ENCODE measurements at places on chromosomes 6 and 20. TPM values are rescaled to one million over a fixed set of nuclear protein-coding genes. Genes with fewer than 3 reads are reported as not detected.

GRCh38 chr6:135537741-135538301 lies 40.3 kb upstream of the AHI1 start:
- no peaks in the 10 kb centered on the region for H3K4me1 ChIP-seq
- H3K36me3 ChIP-seq: no peaks in the 10 kb centered on the region
- H3K27me3 ChIP-seq: no peaks in the 10 kb centered on the region
- H3K27ac ChIP-seq: no peak overlapping the region
- no peak for DNase-seq
- H3K4me3 ChIP-seq: no peak overlapping the region

DNA sequence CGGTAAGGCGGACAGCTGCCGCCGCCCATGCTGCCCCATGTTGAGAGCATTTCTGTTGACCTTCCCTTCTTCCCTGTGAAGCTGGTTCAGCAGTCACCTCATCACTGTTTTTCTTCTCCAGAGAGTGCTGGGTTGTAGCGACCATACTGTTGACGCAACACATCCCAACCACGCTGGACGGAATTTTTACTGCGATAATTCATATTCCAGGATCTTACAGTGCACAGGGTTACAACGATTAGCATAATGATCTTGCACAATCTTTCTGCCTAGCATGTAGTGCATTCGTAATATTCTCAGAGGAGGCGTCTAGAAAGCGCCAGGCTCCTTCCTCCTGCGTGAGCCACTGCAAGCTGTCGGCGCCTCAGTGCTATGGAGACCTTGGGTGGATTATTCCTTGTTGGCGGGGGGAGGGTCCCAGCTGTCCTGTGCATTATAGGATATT lies 137.0 kb downstream of the MTHFD1L start:
- no peak overlapping the region for H3K4me3 ChIP-seq
- no peaks in the 10 kb centered on the region for H3K4me1 ChIP-seq
- no peak overlapping the region for H3K27ac ChIP-seq
- no peak for DNase-seq
- H3K27me3 ChIP-seq: no peaks in the 10 kb centered on the region

GRCh38 chr6:144007478-144008119 lies 460 bp downstream of the PLAGL1 start:
- H3K27ac ChIP-seq: peak overlapping the region; percentile 71
- H3K27me3 ChIP-seq: no peaks in the 10 kb centered on the region
- no peaks in the 10 kb centered on the region for H3K4me1 ChIP-seq
- no peaks in the 10 kb centered on the region for H3K36me3 ChIP-seq
- H3K4me3 ChIP-seq: peak overlapping the region; percentile 49

Gene DPPA5
- total RNA-seq: not detected

DNA sequence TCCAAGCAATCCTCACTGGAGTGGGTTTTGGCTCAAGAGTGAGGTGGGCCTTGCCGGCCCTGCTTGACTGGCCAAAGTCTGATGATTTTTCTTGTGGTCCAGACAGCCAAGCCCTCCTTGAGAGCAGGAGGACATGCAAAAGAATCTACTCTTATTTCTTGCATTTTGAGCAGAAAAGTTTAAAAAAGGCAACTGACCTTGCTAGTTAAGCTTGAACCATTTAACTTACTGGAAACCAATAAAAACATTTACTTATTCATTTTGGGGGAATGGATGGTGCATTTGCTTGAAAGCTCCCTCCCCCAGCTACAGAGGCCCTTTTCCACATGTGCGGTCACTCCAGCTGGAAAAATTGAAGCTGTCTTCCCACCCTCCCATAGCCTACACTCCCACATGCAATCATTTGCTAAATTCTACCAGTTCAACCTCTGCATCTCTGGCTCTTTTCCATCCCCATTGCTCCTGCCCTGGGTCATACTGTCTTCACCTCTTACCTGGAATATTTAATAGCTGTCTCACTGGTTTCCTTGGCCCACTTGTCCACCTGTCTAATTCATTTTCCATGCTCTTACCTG lies 527.9 kb downstream of the DHX35 start:
- no peaks in the 10 kb centered on the region for H3K27me3 ChIP-seq
- no peaks in the 10 kb centered on the region for H3K36me3 ChIP-seq
- DNase-seq: no peak
- H3K27ac ChIP-seq: no peak overlapping the region
- no peak overlapping the region for H3K4me3 ChIP-seq

DNA sequence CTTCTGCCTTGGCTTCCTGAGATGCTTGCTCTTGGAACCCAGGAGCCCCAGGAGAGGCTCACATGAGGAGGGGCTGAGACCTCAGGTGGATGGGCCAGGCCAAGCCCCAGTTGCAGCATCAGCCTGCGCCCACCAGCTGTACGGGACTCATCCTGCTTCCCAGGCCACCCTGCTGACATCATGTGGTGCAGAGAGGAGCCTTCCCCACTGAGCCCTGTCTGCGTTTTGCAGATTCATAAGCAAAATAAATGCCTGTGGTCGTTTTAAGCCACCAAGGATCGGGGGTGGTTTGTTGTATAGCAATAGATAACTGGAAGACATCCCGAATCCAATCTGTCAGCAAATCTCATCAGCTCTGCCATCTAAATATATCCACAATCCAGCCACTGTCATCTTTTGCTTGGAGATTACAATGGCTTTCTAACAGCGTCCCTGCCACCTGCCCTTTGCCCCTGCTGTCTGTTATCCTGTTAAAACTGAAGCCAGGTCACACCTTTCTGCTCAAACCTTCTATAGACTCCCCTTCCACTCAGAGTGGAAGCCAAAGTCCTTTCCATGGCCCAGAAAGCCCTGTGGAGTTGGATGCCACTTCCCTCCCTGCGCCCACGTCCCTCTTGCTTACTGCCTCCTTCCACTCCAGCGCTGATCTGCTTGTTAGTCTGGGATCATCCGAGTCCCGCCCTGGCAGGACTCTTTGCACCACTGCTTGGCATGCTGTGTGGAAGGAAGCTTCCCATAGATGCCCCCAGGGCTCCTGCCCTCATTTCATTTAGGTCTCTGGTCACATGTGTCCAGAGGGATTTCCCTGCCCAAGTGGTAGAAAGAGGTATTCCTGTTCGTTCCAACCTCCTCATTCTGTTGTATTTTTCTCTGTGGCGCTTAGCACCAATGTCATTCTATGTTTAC lies 24.0 kb upstream of the MLN start:
- DNase-seq: no peak
- no peaks in the 10 kb centered on the region for H3K27me3 ChIP-seq
- H3K4me1 ChIP-seq: no peaks in the 10 kb centered on the region
- no peak overlapping the region for H3K27ac ChIP-seq

GRCh38 chr6:146913842-146914488 lies 290.3 kb upstream of the STXBP5 start:
- peak overlapping the region; percentile 36 for H3K27ac ChIP-seq
- no peaks in the 10 kb centered on the region for H3K27me3 ChIP-seq
- no peaks in the 10 kb centered on the region for H3K4me1 ChIP-seq

- H3K4me3 ChIP-seq: no peak overlapping the region
- no peaks in the 10 kb centered on the region for H3K36me3 ChIP-seq
- no peak for DNase-seq
- peaks cover 12% of the 10 kb centered on the region for H3K4me1 ChIP-seq
- no peak overlapping the region for H3K27ac ChIP-seq
These were observed 1.9 kb downstream of the FNDC11 start for GRCh38 chr20:63555661-63556381.

Gene PTCRA
- not detected for total RNA-seq

DNA sequence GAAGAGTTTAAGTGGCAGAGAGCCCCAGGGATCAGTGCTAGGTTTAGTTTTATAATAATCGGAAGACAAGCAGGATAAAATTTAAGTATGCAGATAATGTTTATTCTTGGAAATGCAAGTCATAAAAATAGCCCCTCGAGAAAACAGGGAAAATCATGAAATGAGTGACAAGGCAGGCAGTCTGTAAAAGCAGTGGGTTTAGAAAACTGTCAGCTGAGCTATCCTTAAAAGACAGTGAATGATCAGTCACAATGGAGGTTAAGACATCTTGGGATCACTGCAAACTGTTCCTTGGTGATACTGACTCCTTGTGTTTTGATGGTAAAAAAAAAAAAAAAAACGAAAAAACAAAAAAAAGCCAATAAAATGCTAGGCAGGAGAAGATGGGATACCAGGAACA lies 61.3 kb upstream of the BCLAF1 start:
- DNase-seq: no peak
- H3K27ac ChIP-seq: no peak overlapping the region
- H3K4me3 ChIP-seq: no peak overlapping the region
- H3K4me1 ChIP-seq: no peaks in the 10 kb centered on the region
- no peaks in the 10 kb centered on the region for H3K36me3 ChIP-seq

DNA sequence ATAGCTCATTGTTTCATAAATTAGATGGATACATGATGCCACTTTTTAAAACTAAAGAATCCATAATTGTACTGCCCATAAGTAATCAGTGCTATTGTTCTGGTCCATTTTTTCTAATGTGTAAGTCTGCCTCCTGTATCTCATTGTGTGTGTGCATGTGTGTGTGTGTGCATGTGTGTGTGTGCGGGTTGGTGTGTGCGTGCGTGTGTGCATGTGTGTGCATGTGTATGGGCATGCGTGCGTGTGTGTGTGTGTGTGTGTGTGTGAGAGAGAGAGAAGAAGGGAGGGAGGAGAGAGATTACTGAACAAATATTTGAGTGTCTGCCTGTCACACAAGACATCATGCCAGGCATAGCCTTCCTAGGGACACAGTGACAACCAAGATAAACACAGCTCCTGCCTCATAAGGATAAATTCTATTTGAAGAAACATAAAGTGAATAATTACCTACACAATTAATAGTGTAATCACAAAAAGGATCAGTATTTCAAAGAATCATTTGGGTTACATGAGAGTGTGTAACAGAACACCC lies 33.2 kb upstream of the RPS6KA2 start:
- H3K4me1 ChIP-seq: peaks cover 6% of the 10 kb centered on the region
- DNase-seq: no peak
- no peak overlapping the region for H3K27ac ChIP-seq
- H3K4me3 ChIP-seq: no peak overlapping the region

Gene PRR18
- not detected for total RNA-seq

DNA sequence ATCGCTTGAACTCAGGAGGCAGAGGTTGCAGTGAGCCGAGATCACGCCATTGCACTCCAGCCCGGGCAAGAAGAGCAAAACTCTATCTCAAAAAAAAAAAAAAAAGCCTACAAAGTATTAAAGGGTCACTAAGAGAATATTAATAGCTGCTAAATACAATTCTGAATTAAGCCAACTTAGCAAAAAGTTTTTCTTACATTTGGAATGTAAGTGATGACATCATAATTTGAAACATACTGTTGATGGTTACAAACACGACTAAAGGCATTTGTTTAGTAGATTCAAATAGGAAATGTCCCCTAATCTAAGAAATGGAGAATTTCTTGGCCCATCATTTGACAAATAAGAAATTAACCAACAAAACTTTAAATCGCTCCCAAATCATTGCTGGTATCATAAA lies 282.8 kb downstream of the RNGTT start:
- DNase-seq: no peak
- no peaks in the 10 kb centered on the region for H3K36me3 ChIP-seq
- no peak overlapping the region for H3K4me3 ChIP-seq
- H3K27me3 ChIP-seq: no peaks in the 10 kb centered on the region

- H3K4me3 ChIP-seq: no peak overlapping the region
- no peaks in the 10 kb centered on the region for H3K27me3 ChIP-seq
- H3K27ac ChIP-seq: peak overlapping the region; percentile 56
- H3K36me3 ChIP-seq: no peaks in the 10 kb centered on the region
- H3K4me1 ChIP-seq: no peaks in the 10 kb centered on the region
These were observed 85.5 kb downstream of the SLC22A23 start for GRCh38 chr6:3371222-3371949.

- no peak overlapping the region for H3K27ac ChIP-seq
- H3K36me3 ChIP-seq: no peaks in the 10 kb centered on the region
- no peak for DNase-seq
- no peaks in the 10 kb centered on the region for H3K4me1 ChIP-seq
These were observed 48.4 kb downstream of the MAFB start for GRCh38 chr20:40640667-40641066.

DNA sequence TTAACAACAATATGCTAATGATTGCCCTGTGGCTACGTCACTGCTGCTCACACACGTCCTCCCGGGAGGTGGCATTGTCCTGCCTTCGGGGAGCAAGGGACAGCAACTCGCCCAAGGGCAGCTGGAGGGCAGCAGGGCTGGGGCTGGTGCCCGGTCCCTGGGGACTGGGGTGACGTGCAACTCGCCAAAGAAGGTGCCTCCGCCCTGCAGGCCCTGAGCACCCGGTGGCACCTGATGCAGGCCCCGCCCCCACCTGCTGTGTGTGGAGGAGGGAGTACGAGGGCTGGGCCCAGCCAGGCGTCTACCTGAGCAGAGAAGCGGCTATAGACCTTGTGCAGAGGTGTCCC lies 64.8 kb upstream of the SLCO4A1 start:
- DNase-seq: no peak
- no peaks in the 10 kb centered on the region for H3K4me1 ChIP-seq
- H3K36me3 ChIP-seq: no peaks in the 10 kb centered on the region

GRCh38 chr6:50822078-50822476 lies 3.4 kb downstream of the TFAP2B start:
- H3K4me3 ChIP-seq: no peak overlapping the region
- H3K27me3 ChIP-seq: no peaks in the 10 kb centered on the region
- peaks cover 5% of the 10 kb centered on the region for H3K4me1 ChIP-seq
- DNase-seq: no peak
- H3K36me3 ChIP-seq: no peaks in the 10 kb centered on the region
- no peak overlapping the region for H3K27ac ChIP-seq

DNA sequence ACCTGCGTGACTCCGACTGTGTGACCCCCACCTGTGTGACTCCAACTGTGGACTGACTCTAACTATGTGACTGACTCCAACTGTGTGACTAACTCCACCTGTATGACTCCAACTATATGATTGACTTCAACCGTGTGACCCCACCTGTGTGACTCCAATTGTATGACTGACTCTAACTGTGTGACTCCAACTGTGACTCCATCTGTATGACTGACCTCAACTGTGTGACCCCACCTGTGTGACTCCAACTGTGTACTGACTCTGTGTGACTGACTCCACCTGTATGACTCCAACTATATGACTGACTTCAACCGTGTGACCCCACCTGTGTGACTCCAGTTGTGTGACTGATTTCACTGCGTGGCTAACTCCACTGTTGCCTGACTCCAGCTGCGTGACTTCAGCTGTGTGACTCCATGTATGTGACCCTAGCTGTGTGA lies 38.6 kb downstream of the SYNJ2 start:
- peaks cover 11% of the 10 kb centered on the region for H3K36me3 ChIP-seq
- no peak overlapping the region for H3K27ac ChIP-seq
- H3K4me3 ChIP-seq: no peak overlapping the region

Gene TEAD3
- 32.9 TPM for total RNA-seq

GRCh38 chr6:110332281-110332680 lies 25.9 kb downstream of the METTL24 start:
- DNase-seq: no peak
- no peak overlapping the region for H3K27ac ChIP-seq
- H3K36me3 ChIP-seq: no peaks in the 10 kb centered on the region
- no peak overlapping the region for H3K4me3 ChIP-seq
